Fibroblast of the aortic adventitia (primary cell): ENCODE measurements at places on chromosomes 2 and 18.

GRCh38 chr18:74377776-74378175 is 62.1 kb downstream of the C18orf63 start:
- no peak for DNase-seq

DNA sequence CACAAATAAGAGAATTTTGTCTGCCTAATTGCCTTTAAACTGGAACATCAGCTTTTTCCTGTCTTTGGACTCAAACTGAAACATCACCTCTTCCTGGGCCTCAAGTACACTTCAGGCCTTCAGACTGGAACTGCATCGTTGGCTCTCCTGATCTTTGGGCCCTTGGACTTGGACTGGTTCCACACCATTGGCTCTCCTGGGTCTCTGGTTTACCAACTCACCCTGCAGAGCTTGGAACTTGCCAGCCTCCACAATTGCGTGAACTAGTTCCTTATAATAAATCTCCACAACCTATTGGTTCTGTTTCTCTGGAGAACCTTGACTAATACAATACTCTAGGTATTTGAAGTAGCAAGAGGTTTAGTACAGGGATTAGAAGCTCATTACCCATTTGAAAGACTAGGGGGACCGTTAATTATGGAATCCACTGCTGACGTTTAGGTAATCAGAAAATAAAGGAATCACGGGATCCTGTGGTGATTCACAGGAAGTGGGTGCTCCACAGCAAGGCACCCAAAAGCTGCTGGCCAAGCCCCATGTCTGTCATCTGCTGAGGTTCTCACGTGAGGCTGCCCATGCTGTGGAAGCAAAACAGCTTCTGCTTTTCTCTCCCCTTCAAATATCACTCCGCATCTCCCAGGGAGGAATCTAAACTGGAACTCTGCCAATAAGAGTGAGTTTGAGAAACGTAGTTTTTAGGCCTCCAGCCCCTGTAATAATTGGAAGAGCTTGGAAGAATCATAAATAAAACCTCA is 20.0 kb upstream of the SGPP2 start:
- DNase-seq, result no peak

DNA sequence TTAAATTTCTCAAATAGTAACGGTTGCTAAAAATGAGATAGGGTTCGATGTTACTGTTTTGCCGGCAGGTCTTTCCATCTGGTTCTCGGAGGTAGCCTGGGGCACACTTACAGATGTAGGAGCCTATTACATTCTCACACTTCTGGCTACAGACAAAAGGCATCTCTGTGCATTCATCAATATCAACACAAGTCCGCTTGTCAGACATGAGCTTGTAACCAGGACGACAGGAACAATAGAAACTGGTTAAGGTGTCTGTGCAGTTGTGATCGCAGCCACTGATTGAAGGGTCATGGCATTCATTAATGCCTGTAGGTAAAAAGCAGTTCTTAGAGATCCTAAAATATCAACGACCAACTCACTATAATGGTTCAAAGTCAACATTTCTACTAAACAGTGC is 116.3 kb downstream of the DHRS9 start:
- no peak for DNase-seq

DNA sequence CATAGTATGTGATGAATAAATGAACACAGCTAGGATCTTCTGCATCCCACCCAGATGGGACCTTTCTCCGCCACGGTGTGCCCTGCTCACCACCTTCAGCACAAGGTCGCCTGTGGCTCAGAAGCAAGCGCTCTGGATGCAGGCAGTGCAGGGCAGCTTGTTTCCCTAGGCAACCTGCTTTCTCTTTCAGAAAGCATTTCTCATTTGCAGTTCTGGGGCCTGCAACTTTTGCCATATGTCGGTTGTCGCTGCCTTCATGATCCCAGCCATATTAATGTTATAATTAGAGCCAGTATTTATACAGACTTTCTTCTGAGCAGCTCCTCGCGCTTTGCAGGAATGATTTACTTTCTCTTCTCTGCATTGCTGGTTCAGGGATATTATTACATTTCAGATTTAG is 692.8 kb downstream of the RNF144A start:
- DNase-seq, result no peak

DNA sequence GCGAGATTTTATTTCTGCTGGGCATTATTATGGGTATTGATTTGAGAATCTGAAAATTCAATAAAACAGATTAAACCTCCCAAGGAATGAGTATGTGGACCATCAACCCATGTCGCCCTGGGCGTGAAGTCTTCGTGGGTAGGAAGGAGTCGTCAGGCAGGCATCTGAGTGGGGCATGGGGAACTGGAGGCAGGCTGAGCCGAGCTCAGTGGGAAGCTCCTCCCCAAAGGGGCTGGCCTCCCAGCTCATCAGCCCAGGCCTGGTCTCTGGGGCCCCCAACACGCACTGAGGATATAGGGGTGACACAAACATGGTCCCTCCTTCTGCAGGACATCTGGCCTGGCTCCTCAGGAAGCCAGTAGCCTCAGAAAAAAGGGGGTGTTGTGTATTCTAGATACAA is 265.2 kb downstream of the TFCP2L1 start:
- DNase-seq, result no peak

DNA sequence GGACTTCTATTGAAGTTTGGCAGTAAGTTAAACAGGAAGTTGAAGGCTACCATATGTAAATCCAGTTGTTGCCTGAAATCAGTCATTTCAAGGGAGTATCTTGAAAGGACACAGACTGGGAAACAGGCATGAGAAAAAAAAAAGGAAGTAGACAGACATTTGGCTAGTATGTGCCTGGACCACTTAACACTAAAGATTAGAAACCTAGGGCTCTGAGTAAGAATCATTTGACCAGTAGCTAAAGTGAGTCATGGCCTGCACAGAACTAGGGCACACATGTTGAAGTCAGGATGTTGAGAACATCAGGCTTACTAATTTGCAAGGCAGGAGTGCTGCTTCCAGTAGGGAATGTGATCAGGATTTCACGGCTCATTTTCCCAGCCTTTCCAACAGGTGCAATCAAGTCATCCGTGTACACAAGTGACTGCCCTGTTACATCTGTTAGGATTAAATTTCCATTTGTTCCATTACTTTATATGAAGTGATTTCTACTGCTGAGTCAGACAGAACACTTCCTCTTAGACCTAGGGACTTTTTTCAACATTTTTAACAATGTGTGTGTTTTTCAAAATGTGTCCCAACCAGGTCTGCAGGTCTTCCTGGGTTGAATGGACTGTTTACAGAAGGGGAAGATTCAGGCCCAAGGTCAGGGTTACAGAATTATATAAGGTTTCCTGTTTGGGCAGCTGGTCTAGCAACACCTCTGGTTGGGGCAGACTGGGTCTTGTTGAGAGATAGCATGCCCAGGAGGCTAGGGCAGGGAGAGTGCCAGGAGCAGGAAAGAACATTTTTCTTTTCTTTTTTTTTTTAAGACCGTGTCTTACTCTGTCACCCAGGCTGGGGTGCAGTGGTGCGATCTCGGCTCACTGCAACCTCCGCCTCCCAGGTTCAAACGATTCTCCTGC is 145.6 kb downstream of the TGIF1 start:
- DNase-seq, result peak; percentile 98

DNA sequence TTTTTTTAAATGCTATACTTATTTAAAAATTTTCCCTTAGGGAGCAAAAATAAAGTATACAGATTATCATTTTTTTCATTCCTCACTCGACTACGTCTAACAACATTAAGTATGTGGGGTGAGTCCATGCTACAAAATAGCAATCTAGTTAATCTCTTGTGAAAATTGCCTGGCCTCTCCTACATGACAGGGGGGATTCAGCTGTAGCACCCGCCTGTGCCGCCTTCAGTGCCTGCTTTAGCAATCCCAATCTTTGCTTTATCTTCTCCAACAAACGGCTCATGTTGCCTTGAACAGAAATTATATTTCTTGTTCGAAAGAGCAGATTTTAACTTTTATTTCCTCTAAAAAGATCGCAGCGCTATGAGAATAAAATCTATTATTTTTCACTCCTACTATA is 2.4 kb upstream of the SOX11 start:
- no peak for DNase-seq

DNA sequence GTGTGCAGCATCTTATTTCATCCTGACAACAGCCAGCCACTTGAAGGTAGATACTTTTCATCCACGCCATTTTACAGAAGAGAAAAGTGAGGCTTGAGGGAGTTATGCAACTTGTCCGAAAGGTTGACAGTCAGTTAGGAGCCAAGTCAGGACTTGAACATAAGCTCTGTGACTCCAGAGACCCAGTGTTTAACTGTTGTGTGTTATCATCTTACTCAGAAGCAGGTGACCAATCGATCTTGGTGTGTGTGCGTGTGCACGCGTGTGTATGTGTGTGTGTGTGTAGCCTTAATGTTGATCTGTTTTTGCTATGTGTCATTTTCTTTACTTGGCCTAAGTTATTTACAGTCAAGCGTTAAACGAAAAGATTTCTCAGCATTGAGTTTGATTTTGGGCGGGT is 22.0 kb downstream of the DRC1 start:
- no peak for DNase-seq

- DNase-seq, result peak; percentile 12
These were observed 31.0 kb downstream of the RALB start for GRCh38 chr2:120283649-120284048.

DNA sequence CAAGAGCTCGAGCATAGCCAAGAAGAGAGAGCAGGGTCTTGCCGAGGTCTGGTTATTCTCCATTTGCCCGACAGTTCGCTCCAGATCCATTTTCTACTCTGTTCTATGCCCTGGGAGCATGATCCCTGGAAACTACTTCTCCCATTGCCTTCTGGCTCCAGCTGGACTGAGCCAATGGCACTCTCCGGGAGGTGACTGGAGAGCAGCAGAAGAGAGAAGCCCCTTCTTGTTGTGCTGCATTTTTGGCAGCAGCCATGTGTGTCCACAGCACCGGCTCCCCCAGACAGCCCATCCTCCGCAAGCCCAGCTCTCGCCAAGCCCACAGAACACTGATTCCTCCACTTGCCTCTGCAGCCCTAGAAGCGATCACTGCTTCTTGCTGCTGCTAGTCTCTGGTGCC is 345.5 kb downstream of the TNS1 start:
- DNase-seq, result no peak

DNA sequence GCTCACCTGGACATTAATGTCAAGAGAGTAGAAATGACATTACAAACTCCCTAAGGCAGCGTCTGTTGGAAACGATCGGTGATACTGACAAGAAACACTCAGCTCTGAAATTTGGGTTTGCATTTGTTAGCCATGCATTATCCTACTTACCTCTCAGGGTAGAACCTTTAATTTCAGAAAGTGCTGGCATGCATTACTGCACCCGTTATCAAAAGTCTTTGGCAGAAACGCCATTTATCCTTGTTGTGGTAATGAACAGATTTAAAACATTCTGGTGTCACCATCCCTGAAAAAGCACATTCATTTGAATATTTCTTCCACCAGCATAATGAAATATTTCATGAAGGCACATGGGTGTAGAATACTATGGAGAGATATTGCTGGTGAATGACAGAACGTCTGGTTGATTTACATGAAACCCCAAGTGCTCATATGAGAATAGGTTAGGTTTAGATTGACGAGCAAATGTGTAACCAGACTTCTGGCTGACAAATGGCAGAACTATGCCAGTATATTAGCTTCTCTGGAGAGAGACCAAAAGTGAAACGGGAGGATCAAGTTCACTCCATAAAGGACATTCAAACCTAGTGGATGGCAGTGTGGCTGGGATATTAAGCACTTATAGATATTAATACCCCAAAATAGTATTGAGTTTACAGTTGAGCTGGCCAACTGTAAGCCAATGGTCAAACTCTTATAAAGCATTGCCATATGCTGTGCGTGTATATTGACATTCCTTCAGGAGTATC is 53.5 kb upstream of the ITGB6 start:
- DNase-seq, result peak; percentile 25
